GM06990 (cell line): ENCODE measurements at places on chromosomes 13 and 19.

DNA sequence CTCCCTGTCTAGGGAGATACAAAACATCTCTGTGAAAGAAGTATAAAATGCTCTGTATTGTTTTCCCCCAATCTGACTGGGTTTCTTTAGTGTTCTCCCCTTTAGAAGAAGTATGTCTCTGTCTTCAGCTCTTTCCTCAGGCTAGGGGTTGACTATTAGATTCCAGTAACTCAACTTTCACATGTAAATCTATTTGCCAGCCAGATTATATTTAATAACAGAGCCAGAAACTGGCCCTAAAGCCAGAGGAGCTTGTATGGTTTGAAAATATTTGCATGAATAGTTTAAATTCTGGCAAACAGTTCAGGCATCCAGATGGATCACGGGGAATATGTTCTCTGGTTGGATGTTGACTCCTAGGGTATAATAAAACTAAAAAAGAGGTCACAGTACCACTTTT, 22.3 kb upstream of the CYSLTR2 start:
- DNase-seq: no peak

DNA sequence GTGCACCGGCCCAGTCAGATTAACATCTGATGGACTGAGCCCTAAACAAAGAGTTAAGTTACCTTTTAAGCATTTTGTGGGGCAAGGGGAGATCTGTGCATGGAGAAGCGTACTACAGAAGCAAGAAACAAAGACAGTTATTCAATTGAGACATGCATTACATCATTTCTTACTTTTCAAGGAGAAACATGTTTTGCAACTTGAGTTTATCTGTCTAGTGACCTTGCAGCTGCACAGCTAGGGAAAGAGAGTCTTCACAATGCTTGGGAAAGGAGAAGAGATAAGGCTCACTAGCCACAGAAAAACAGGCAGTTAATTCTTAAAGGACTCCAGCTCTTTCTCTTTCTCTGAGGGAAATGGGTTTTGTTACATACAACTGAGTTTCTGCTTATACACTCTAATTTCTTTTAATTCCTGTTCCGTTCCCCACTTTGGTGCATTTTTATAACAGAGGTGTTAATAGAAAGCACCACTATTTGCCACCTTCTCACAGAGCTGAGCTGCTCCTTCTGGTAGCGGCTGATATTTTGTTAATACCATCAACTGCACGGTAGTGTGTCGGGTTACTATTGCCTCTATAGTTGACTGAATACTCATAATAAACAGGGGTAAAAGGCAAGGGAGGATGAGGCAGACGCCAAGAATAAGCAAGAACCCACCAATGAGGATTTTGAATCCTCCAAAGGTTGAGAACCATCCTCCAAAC, 55.9 kb downstream of the ZNF431 start:
- no peak for DNase-seq

DNA sequence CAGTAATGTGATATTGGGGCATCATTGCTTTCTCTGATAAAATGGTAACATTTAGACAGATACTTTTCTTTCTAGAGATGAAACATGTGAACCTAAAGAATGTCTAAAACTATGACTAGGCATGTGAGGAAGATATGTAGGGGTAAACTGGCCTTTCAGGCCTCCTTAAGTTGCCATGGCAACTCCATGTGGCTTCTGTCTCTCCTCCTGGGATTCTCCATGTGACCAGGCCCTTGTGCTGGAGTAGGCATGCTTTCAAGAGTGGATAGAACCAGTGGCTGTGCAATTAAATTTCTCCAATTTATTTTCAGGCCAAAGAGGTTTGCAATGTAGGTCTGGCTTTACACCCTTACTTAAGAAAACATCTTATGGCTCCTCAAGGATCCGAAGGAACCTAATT, 130.8 kb downstream of the OLFM4 start:
- no peak for DNase-seq

DNA sequence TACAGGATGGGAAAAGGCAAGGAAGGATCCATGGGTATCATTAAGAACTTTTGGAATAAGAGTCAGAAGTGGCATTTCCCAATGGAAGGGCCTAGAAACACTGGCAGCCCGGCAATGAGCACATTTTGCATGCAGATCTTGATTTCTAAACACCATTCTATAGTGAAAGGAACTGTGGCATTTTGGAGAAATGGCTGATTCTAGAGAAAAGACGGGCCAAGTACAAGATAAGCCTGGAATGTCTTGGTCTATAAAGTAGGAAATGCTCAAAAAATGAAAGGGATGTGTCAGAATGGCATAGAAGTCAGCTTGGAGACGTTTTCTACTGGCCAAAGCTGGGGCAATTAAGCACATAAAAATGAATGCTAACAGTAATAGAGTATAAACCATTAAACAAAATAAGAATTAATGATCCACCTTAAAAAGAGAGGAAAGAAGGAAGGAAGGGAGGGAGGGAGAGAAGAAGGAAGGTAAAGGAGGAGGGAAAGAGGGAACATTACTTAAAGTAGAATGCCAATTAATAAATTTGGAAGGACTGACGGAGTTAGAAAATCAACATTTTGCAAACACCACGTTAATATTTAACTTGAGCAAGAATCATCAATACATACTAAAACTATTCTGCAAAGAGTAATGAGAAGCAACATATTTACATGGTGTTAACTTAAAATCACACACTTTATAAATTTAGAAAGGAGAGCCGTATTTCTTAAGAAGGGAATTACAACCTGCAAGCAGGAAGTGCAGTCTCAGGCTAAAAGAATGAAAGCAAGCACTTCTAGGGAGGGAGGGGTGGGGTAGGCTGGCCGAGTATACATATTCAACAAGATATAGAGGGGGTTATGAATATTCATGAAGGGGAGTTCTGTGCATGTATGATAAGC, 78.9 kb downstream of the ANKRD10 start:
- no peak for DNase-seq

GRCh38 chr19:18850471-18851375, 19.0 kb downstream of the UPF1 start:
- no peak for DNase-seq

- DNase-seq: no peak
Observed at GRCh38 chr13:67048821-67049150, 181.3 kb downstream of the PCDH9 start.

DNA sequence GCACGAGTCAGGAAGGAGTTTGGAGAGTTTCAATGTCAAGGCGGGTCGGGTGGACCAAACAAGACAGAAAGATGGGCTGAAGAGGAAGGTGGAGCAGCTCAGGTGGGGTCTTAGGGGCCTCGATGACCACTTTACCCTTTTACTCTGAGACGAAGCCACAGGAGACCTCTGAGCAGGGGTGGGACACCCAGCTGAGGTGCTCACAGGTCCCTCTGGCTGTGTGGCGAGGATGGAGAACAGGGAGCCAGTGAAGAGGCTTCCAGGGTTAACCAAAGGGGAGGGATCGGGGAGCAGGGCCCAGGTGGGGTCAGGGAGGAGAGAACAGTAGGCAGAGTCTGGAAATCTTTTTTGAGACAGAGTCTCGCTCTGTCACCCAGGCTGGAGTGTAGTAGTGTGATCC, 2.0 kb upstream of the CCER2 start:
- DNase-seq: no peak

- peak; percentile 87 for DNase-seq
Observed at GRCh38 chr13:103031332-103031873, 34.8 kb downstream of the SLC10A2 start.

- no peak for DNase-seq
Observed at GRCh38 chr13:92967923-92968322, 258.7 kb upstream of the GPC6 start.

DNA sequence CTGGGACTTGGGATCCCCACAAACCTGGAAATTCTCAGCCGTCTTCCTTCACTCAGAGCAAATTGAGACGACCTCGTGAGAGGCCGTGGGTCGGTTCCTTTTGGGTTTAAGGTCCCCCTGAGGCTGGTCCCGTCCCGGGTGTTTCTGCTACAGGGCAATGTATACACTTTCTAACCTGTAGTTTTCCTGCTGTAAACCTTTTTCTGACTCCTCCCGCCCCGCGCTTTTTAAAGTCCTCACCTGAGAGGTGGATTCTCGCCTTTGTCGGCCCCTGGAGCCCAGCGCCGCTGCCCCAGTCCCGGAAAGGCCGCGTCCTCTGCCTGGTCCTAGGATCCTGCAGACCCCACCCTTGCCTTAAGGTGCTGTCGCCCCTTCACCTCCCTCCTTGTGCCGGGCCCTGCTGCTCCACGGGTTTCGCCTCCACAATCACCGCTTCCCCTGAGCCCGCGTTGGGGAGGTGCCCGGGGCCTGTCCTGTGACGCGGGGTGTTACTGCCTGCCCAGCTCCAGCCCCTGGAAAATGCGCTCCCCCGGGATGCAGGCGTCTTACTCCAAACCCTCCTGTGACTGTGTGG, 391 bp downstream of the ZNF761 start:
- no peak for DNase-seq

DNA sequence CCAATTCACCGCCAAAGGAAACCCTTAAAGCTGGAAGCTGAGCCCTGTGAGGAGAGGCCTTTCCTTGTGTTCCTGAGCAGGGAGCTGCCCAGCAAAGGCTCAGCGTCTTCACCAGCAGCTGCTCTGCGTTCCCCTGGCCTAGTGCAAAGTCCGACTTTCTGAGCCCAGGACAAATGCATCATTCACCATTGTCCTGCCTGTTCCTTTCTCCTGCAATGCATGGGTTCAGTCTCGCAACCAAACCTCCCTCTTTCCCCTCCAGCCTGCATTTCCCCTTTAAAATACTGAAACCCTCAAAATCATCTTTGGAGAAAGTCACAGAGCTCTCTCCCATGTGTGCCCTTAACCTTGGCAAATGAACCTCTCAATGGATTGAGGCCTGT, 12.9 kb upstream of the TMEM255B start:
- no peak for DNase-seq

DNA sequence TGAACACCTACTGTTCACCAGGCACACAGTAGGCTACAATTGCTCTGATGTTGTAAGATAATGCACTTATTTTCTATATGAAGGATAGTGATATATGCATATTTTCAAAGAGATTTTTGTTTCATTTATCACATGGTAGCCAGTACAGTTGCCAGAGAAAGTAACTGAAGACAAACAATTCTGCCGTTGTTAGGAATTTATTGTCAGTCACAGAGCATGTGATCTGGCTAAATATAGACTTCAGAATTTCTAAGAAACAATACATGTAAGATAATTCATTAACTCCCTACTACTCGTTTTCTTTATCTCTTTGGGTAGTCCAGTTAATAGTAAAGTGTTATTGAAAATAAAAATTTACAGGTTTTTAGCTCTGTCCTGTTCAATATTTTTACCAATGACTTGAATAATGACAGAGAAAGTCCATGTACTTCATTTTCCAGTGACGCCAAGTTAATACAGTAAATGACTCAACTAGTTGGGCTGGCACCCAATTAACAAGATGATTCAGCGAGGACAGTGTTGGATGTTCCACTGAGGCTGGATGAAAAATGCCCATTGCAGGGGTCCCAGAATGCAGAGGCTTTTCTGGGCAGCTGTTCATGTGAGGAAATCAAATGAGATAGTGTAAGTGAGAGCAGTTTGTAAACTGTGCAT, 35.6 kb downstream of the GJA3 start:
- DNase-seq: no peak

DNA sequence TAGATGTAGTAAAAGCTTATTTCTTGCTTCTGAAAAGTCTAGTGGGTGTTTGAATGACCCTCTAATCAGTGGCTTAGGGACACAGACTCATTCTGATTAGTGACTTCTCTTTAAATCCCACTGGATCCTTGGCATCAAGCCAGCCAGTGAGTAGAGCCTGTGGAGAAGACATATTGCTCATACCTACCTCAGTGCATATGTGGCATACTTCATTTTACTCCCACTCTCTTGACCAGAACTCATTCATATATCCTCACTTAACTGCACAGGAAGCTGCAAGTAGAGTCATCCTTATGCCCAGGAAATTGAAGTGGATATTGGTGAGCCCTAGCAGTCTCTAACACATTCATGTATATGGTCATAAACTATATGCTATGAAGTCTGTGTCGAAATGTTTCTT, 148.3 kb downstream of the PDS5B start:
- DNase-seq: no peak

- DNase-seq: no peak
Observed at GRCh38 chr13:112431734-112432133, 55.6 kb downstream of the SPACA7 start.

- DNase-seq: peak; percentile 57
Observed at GRCh38 chr13:110471156-110471832, 90.2 kb downstream of the RAB20 start.

GRCh38 chr19:3315676-3315973, 50.8 kb upstream of the NFIC start:
- DNase-seq: no peak

DNA sequence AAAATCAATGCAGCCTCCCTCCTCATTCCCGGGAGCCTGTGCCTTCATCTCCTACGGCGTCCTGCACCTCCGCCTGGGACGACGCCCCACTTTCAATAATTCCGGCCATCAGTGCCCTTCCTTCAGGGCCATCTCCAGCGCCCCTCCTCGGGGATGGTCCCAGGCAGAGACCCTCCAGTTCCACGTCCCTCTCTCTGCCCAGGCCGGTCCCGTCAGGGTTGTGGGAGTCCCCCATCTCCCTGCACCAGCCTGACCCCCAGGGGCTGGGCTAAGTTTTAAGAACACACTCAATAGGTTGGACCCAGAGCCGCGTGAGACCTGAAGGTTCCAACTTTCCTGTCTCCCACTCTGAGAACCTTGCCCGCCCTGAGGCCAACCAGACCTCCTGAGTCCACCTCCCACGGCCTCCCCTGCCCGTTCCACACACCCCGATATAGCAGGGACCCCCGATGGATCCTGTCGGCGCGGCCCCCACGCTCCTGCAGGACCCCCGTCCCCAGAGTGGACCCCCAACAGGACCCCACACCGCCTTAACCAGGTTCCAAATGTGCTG, 646 bp downstream of the TMEM161A start:
- no peak for DNase-seq

GRCh38 chr13:77184455-77184854, 142.4 kb downstream of the MYCBP2 start:
- peak; percentile 75 for DNase-seq

- no peak for DNase-seq
Observed at GRCh38 chr13:93861818-93862217, 617.7 kb downstream of the DCT start.

DNA sequence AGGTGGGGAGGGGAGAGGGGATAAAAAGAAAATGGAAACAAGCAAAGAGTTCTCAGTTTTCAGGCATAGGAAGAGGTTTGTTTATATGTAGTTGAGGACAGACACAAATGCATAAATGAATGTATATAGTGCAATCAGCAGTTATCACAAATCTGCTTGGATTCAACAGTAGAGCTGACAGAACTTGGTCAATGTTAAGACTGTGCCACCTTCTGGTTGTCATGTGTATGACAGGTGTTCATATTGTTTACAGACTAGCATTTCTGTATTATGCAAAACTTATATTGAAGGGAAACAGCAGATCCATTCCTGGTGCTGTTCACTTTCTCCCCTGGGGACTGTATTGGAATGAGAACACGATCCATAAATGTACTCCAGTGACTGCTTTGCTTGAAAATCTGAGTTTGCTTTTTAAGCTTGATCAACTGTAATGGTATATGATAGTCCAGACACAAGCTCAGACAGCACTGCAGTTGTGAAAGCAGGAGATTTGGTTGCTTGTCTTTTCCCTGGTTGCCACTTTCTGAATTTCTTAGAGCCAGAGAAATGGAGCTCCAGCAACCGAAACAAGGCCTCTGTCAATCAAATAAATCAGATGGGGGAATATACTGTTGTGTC, 319.5 kb upstream of the OBI1 start:
- DNase-seq: no peak
